Fibroblast of skin of right biceps (primary cell): ENCODE measurements at places on chromosomes 2 and 18.

- no peak for DNase-seq
Measured at GRCh38 chr18:63681449-63682340, 20.0 kb upstream of the SERPINB3 start.

DNA sequence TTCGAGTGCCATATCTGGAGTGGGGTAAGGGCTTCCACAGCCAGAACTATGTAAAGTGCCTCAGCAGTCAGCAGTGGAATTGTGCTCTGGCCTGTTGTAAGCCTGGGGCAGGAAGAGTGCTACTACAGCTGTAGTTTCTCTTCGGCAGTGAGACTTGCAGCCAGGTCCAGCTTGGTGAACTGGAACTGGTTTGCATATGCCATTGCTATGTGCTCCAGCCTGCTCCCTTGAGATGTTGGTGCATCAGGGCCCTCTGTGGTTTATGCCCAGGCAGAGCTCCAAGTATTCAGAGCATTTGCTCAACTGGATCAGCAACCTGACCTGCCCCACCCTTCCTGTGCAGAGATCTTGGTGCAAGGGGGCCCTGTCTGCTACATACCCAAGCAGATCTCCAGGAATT, 47.8 kb downstream of the ZNF804A start:
- peak; percentile 26 for DNase-seq

- DNase-seq: peak; percentile 44
Measured at GRCh38 chr2:233449081-233449901, 95.0 kb downstream of the DGKD start.

GRCh38 chr2:158464426-158465281, 7.9 kb downstream of the PKP4 start:
- DNase-seq: no peak

- peak; percentile 70 for DNase-seq
Measured at GRCh38 chr2:114022360-114023085, 132.6 kb downstream of the ACTR3 start.

- DNase-seq: no peak
Measured at GRCh38 chr18:61935362-61935761, 42.6 kb upstream of the RNF152 start.

DNA sequence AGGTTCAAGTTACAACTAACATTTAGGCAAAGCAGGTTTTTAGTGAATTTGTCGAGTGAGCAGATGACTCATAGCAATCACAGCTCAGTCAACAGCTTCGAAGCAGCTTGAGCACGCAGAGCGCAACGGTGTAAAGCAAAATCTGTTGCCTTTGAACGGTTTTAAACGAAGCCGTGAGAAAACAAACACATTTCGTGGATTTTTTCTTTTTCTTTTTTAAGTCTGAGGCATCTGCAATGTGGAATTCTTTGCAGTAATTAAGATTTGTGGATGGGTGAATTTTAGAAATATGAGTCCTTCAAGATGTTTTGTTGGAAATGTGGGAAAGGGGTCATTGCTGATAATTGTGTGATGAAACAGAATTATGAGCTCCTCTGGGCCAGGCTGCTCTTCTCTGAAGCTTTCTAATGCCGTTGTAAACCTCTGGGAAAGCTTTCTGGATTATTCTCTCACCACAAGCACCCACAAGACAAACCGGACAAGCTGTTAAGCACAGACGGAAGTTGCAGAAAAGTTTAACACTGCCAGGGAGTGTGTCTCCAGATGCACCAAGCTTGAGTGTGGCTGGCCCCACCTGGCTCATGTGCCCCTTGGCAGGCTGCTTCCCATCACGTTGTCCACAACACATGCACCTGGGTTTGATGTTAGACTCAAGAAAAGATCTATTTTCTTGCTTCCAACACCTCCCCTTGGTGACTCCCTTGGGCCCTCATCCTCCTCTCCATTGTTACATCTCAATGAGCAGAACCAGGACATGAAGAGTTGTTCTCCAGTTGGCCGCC, 224.7 kb downstream of the ACKR3 start:
- DNase-seq: peak; percentile 80

GRCh38 chr2:216214768-216215167, 105.6 kb downstream of the XRCC5 start:
- DNase-seq: no peak

GRCh38 chr2:67466734-67467133, 69.6 kb downstream of the ETAA1 start:
- no peak for DNase-seq

- DNase-seq: no peak
Measured at GRCh38 chr2:216804357-216805350, 55.2 kb downstream of the TNP1 start.

DNA sequence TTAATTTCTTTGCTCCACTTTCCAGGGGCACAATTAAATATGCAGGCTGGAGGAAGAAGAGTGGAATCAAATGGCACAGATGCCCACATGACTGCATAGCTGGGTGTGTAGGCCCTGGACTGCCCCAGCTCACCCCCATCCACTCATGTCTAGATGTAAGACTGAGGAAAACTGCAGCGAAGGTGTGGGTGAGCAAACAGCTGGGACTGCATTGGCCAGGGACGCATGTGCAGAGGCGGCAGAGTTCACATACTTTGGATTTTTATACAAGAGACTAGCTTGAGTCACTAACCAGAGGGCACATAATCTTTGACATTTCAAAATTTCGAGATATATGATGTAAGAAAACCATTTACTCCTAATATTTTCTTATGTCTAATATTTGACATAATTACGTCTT, 60.1 kb downstream of the SPIRE1 start:
- peak; percentile 81 for DNase-seq

- no peak for DNase-seq
Measured at GRCh38 chr2:122927197-122927596, 1097.9 kb upstream of the CNTNAP5 start.

GRCh38 chr18:57231864-57232263, 85.0 kb downstream of the BOD1L2 start:
- no peak for DNase-seq

GRCh38 chr2:69007603-69008002, 5.4 kb upstream of the ANTXR1 start:
- DNase-seq: peak; percentile 36

DNA sequence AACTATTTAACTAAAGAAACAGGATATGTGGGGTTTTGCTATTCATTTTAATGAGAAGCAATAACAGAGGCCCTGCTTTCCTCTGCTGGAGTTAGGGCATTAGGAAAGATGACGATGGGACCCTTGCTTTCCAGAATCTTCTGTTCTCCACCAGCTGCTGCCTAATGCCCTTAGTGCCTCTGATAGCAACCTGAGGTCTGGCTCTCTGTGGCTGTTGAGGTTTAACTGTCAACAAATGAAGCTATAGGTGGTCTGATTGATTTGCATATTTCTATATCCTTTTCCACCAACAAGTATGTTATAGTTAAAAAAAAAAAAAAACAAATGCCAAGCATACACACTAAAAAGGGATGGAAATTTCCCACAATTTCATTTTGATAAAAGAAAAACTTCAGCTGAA, 115.1 kb upstream of the NCK2 start:
- no peak for DNase-seq

GRCh38 chr2:37928377-37928776, 3.3 kb downstream of the RMDN2 start:
- no peak for DNase-seq

- DNase-seq: no peak
Measured at GRCh38 chr18:45608400-45608799, 6.9 kb upstream of the SLC14A2 start.

- no peak for DNase-seq
Measured at GRCh38 chr2:30326497-30326896, 95.2 kb downstream of the LBH start.

GRCh38 chr2:178910005-178910404, 102.8 kb upstream of the TTN start:
- no peak for DNase-seq

- no peak for DNase-seq
Measured at GRCh38 chr2:231415029-231415428, 19.5 kb downstream of the B3GNT7 start.

GRCh38 chr2:120344214-120344975, 1.5 kb upstream of the INHBB start:
- no peak for DNase-seq

GRCh38 chr2:239204876-239205468, 195.8 kb downstream of the HDAC4 start:
- DNase-seq: no peak

- peak; percentile 5 for DNase-seq
Measured at GRCh38 chr2:189719571-189719970, 43.0 kb downstream of the OSGEPL1 start.

DNA sequence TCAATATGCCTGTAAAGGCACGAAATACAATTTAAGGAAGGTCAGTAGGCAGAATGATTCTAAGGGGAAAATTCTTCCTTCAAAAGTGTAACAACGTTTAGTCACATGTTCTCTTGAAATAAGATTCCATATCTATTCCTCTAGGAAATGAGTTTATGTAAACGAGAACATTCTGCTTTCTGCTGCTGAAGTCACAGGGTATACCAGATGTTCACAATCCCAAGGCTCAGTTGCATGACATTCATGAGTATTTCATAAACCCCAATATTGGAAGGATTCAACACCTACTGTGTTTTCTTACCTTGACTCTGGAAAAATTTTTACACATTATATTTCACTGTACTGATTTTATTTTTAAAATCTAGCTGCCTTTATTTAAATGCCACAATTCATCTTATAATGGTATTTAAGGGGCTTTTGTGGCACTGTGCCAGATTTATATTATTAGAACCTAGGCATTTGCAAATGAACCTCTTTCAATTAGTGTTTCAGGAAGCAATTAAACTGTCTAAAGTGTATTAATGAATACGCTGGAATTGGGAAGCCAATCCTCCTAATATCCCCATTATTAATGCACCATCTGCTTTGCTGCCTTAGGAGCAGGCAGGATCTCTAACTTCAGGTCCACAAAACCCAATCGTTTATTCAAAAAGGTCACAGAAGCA, 542.6 kb upstream of the KLHL29 start:
- no peak for DNase-seq

DNA sequence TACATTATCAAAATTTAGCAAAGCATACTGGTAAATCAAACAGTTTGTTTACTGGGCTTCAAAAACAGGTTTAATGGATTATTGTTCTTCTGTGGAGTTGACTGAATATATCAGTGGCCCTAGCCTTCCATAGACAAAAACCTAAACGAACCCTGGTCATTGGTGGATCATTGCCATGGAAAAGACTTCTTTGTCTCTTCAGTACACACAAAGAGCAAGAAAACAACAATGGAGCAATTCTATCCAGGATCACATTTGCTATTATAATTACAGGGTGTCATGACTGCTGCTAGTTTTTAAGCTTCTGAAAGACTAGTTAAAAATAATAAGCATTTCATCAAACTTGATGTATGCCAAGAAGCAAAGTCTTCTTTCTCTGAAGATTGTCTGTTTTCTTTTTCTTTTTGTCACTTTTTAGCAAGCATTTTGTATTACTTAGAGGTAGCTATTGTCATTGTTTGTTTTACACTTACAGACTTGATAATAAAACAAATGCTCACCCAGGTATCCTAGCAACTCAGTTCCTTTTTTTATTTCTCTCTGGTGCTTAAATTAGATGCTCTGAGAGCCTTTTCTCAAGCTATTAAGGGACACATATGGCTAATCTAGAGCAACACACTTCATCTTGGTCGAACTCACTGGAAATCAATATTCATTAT, 1228.7 kb upstream of the DDX18 start:
- no peak for DNase-seq

- peak; percentile 37 for DNase-seq
Measured at GRCh38 chr2:135030826-135031225, 16.4 kb downstream of the MAP3K19 start.

DNA sequence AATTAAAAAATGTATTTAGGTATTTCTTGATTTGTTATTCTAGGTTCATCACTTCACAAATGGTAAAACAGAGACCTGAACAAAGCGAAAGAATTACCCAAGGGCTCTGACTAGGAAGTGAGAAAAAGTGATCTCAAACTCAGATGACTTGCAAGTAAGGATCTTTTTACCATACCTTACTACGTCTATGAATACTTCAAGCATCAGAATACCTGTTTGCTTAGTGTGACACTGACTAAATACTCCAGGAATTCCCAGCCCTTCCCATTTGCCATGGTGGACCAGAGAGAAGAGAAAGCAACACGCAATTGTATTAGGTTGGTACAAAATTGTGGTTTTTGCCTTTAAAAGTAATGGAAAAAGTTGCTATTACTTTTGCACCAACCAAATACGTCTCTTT, 35.8 kb upstream of the FIGN start:
- DNase-seq: peak; percentile 12

GRCh38 chr2:220318037-220318436, 690.6 kb downstream of the SLC4A3 start:
- no peak for DNase-seq

DNA sequence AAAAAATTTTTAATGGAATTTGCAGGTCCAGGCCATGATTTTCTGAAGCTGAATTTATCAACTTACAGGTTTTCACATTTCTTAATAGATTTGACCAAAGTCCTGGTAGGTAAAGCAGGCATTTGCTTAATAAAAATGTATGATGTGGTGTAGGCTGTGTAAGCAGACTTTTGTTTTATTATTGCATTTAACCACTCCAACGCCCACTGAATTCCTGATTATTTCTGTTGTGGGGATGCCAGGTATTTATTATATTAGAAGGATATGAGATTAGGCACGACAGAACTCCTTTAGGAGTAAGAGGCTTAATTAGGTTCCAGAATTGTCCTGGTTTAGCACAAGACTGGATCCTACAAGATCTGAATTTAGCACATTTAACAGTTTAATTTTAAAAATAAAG, 111.1 kb downstream of the ADCYAP1 start:
- no peak for DNase-seq

DNA sequence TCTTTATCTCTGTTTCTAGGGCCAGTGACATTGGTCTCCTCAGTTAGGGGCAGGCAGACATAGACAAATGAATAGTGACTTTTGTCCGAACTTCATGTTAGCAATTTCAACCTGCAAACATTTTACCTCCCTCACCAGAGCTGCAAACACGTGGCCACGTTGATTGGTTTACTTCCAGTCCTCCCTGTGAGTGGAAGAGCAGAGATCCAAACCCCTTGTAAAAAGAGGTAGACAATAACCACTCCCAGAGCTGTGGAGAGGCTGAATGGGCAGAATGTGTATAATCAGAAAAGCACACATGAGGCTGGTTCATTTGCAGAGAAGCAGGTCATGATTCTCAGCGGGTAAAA, 31.1 kb downstream of the CTIF start:
- no peak for DNase-seq
